ENCODE measurements at places on chromosomes 16 and 17. TPM values are rescaled to one million over a fixed set of nuclear protein-coding genes. Genes with fewer than 3 reads are reported as not detected.

The ZNF688 gene
- 23.3 TPM for polyA plus RNA-seq

The TRPV3 gene
- polyA plus RNA-seq = 0.20 TPM

The MPV17L gene
- 1.3 TPM for polyA plus RNA-seq

The PYDC1 gene
- not detected for polyA plus RNA-seq

DNA sequence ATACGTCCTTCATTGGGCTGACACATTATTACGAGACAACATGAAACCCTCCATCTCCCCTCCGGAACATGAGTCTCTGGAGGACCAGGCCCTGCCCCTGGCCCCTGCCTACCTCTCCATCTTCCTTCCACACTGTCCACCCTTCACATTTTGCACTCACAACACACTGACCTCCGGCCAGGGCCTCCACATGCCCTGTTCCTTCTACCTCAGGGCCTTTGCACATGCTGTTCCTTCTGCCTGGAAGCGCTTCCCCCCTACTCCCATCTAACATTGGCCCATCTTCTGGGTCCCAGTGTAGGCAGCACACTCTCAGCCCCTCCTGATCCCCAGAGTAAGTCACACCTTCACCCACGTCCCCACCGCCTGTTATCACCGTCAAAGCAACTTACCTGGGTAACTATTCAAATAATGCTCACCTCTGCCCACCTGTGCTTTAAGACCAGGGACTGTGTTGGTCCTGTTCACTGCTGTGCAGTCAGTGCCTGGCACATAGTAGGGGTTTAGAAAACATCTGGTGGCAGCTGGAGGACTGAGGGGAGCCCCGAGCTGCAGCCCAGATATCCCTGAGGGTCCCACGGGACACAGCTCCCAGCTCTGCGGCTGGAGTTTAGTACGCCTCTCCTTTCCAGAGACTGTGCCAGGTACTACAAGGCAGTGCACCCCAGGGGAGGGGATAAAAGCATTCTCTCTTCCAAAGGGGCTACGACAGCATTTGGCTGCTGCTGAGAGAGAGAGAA, 27.2 kb downstream of the RPH3AL start:
- H3K27me3 ChIP-seq = peaks cover 20% of the 10 kb centered on the region
- no peak overlapping the region for H3K27ac ChIP-seq
- no peaks in the 10 kb centered on the region for H3K36me3 ChIP-seq

DNA sequence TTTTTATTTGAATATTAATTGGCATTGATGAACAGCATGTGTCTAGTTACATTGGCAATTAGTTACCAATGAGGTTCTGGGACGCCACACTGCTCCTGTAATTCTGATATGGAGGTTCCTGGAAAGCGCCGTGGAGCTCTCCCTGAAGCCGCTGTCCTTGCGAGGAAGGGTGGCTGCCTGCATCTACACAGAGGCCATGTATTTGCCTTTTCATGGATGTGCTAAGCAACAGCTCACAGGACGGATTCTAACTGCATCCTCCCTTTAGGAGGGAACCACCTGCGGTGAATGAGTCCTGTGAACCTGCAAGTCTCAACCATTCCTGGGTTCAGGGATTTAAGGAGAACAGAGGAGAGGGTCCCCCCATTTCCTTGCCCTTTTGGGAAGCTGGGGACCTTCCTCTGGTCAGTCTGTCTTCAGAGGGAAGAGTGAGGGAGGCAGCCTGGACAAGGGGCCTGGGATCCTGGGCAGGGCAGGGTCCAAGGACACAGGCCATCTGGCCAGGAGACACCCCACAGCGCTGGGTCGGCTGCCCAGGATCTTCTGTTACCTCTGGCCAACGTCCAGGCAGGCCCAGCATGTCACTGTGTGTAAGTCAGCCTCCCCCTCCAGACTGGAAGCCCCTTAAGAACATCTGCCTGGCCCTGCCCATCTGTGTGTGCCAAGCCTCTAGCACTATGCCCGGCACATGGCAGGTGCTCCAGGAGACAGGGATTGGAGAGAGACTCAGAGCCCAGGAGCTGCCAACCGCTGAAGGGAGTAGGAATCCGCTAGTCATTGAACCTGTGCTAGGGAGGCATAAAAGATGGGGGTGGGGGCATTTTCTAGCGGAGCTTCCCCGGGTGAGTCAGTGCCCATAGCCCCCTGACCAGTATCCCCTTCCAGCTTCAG, 314.1 kb upstream of the TNRC6C start:
- DNase-seq = no peak
- peaks cover 8% of the 10 kb centered on the region for H3K4me1 ChIP-seq
- no peak overlapping the region for H3K27ac ChIP-seq
- H3K36me3 ChIP-seq = no peaks in the 10 kb centered on the region

GRCh38 chr17:3968886-3969524, 4.8 kb upstream of the ATP2A3 start:
- H3K27ac ChIP-seq = no peak overlapping the region
- peaks cover 6% of the 10 kb centered on the region for H3K4me1 ChIP-seq
- H3K4me3 ChIP-seq = no peak overlapping the region
- peaks cover 8% of the 10 kb centered on the region for H3K27me3 ChIP-seq
- H3K36me3 ChIP-seq = no peaks in the 10 kb centered on the region

All from lung (tissue), 17 donors.